ENCODE measurements at places on chromosomes 3 and 15.
A peak's percentile ranks its signal among the peaks of the same experiment; 100 is the strongest.

DNA sequence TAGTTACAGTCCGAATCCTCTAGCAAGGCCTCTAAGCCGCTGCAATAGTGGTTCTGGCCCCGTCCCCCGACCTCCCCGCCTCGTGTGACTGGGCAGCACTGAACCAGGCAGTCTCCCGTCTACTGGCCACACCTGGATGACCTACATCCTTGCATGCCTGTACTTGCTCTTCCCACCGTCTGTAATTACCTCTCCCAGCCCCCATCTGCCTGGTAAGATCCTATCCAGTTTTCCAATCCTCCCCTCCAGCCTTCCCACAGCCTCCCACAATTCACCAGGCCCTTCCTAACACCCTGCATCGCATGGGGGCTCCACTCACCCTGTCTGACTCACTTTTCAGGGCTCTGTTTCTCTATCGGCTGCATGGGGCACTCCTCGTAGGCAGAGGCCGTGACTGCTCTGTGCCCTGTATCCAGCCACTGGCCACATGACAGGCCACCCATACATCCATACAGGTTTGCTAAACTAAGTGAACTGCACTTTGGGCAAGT, 32.8 kb downstream of the XXYLT1 start:
- DNase-seq: no peak

- DNase-seq: no peak
Observed at GRCh38 chr3:12395349-12396012, 88.8 kb upstream of the TSEN2 start.

DNA sequence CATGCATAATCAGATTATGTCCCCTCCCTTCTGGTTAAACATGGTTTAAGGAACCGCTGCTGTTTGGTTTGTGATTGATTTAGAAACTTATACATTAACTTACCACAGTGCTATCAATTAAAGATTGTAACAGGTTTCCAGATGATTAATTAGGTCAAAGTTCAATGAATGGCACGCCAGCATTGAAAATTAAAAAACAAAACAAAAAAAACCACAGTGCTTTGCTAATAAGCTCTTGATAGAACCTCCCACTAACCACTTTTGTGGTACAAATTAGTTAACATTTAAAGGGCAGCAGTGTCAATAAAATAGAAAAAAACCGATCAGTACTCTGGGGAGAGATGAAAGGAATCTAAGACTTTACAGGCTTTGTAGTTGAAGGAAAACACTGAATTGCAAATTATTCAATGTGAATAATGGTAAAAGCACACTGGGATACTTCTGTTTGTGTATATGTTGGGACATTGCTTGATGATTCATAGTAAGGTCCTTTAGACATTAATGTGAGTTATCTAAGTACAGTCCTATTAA, 7.6 kb upstream of the C3orf38 start:
- DNase-seq: no peak

DNA sequence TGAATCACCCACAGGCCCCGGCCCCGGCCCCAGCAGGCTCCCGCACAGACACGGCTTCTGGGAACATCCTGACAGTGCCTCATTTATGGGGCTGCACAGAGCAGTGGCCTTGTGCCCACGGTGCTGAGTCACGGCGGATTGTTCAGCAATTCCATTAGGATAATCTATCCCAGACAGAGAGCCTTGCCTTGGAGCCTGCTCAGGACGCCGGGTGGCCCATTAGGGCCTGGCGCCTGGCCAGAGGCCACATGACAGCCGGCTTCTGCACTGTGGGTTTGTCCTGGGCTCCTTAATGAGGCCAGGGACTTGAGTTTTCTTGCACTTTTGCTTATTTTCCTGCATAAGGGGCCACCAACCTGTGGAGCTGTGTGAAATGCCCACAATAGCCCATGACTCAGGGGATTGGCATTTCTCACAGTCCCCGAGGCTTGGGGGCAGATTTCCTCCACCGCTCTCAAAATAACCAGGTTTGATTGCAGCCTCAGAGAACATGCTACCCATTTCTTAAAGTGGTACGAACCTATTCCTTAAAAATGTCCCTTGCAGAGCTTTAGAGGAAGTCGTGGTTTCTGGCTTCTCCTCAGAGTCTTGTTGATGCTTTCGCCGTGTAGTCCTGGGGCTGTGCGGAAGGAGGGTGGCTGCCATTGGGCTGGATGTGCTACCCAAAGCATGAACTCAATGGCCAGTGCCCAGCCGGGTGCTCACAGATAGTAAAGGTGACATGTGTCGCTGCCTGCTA, 19.0 kb downstream of the SYNM start:
- DNase-seq: peak; percentile 89

All from globus pallidus (tissue), 1 donor.